Head of caudate nucleus (tissue), 42 donors: ENCODE measurements at places on chromosomes 2 and 18.

DNA sequence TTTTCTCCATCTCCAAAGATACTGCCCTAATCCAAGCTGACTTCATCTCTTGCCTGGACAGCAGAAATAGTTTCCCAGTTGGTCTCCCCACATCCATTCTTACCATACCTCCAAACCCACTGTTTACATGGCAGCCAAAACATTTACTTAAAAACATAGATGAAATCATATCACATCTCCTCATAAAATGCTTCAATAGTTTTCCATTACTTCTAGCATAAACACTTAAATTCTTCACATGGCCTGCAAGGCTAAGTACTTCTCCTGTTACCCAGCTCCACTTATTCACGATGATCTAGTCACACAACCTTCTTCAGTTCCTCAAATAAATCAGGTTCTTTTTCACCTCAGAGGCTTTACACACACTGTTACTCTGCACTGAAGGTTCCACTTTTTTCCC lies 185.8 kb upstream of the ACVR2A start:
- DNase-seq = no peak

DNA sequence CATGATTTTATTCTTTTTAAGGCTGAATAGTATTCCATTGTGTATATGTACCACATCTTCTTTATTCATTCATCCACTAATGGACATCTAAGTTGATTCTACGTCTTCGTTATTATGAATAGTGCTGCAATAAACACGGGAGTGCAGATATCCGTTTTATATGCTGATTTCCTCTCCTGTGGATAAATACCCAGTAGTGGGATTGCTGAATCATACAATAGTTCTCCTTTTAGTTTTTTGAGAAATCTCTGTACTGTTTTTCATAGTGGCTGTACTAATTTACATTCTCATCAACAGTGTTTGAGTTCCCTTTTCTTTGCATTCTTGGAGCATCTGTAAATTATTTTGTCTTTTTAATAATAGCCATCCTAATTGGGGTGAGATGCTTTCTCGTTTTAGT lies 114.5 kb downstream of the RGPD3 start:
- DNase-seq = no peak

- DNase-seq = no peak
Measured at GRCh38 chr2:59720296-59720866, 833.1 kb downstream of the BCL11A start.

DNA sequence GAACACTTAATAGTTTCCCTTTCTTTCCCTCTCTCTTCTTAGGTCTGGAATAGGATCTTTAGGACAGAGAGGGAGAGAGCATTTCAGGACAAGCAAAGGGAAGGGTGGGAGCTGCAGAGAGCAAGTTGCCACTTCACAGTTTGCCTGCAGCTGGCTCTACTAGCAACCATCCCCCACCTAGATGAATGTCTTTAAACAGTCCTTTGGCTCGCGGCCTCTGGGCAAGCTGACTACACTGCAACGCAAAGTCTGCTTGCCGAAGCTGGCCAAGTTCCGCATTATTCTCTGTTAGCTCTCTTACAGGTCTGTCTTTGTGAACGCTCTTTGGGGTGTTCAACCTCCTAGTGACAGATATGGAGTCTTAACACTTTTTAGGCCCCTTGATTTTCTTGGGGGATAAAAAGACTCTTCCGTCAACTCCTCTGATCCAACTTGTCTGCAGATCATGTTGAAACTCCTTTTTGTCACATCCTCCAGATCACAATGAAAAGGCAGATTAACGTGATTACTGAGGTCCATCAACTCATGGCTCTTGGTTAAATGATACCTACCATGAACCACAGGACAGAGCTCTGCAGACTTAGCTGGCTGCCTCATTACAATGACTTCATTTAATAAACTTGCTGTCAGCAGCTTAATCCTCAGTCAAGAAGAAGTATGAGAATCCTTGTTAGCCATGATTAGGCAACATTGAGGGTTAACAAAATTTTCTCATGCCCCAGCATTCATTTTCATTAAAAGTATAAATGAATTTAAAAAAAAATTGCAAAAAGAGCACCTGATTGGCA lies 74.6 kb downstream of the SLC4A3 start:
- DNase-seq = peak; percentile 35

DNA sequence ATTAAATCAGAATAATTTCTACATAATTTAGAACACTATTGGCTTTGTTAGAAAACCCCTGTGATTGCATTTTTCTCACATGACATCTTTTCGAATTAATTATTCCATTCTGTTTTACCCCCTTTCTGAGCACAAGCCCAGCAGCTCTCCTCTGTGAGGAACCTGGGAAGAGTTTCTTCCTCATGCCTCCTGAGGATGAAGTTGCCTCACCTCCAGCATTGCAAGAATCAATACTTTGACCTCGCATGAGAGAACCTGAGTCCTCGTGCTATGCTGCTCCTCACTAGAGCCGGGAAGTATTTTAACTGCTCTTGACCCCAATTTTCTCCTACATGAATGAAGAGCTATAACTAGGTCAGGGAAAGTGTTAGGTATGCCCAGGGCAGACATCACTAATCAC lies 77.1 kb upstream of the RAPH1 start:
- no peak for DNase-seq

- no peak for DNase-seq
Measured at GRCh38 chr2:195181059-195181705, 475.8 kb upstream of the SLC39A10 start.

DNA sequence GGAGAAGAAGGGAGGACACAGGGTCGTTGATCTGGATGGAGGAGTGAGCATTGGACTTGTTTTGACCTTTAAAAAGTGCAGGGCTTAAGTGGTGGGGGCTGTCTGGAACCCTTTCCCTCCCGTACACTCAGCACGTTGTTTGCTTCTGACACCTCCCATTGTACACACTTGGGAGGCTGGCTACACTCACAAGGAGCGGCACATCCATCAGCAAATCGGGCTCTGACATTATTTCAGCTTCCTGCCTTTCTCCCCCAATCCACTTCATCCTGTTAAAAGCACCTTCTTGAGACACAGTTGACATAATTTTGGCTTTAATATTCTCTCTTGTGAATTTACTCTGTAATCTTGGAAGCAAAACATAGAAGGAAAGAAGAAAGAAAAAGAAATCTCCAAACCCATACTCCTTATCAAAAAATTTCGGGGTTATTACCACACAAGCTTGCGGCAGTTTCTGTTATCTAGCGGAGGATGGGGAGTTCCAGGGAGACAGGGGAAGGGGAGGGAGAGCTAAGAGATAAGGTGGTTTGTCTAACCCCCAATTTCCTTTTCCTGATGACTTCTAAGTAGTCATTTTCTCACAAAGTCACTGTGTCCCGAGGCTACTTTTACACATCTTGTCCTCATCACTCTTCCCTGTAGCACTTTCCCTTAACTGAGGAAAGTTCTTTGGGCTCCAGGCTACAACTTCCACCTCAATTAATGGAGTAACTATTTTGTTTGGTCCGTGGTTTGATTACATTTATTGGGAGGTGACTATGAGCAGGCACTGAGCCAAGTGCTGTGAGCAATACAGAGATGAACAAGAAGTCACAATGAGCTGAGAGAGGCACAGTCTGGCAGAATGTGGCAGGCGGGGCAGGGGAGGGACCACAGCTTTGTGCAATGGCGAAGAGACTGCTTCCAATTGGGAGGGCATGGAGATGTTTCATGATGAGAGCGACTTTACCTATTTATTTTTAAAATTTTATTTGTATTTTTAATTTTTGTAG lies 240.1 kb upstream of the MEX3C start:
- no peak for DNase-seq

DNA sequence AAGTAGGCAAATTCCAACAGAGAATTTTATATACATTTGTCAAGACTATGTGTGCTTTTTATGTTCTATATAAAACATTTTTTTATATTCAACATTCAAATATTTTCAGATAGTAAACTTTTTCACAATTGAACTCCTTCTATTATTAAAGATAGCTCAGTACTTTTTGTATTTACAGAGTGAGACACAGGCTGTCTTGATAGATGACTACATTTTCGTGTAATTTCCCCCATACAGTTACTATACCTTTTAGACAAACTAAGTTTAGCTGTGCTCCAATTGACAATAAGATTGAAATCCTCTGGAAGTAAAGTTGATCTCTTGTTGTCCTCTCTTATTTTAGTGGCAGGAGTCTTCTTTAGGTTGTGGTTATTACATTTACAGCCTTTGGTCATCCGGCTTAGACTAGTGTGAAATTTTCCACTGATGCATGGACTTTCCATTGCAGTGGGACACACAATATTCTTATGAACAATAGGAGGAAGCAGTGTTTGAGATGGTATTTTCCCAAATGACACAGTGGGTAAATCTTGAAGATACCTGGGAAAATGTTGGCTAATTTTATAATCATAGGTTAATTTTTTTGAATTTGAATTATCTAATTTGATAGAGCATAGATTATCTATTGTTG lies 21.0 kb downstream of the ZSWIM2 start:
- no peak for DNase-seq

DNA sequence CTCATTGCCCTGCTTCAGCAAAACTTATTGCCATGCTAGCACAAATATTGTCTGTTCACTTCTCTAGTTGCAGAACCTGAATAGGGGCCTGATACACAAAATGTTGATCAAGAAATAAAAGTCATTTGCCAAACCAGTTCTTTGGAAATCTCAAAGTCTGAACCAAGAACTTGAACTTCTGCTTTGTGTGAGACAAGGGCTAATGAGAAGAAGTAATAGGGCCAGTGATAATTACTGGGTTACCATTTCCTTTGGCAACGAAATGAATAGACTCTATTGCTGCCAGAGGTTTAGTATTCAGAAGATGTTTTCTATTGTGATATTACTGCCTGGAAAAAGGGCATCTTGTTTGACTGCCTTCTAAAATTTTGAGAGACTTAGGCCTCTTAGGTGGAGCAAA lies 35.0 kb downstream of the TMEFF2 start:
- no peak for DNase-seq

DNA sequence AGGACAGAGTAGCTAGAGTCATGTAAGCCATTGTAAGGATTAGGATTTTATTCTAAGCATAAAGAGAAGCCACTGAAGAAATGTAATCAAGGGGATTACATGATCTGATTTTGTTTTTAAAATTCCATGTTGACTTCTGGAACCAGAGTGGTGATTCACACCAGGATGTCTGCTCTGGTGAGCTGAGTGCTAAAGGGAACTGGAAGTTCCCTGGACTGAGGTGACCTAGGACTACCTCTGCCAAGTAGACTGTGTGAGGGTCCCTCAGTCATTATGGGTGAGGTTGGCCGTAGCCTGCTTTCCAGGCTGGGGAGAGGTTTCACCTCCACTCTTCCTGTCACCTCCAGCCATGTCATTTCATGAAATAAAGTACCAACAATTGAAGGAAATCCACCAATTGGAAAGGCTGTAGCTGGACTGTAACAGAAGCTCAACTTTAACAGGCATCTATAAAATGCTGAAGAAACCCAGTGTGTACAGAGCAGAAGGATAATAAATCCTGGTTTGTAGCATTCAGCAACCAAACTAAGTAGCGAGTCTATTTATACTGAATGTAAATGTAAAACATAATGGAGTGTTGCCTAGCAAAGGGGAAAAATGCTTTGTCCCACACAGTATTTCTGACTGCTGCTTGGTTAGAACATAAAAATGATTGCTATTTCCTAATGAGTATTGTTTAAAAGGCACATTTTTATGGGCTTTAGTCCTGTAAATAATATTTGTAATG lies 507.4 kb upstream of the PKDCC start:
- no peak for DNase-seq

- no peak for DNase-seq
Measured at GRCh38 chr2:48145845-48146452, 239.7 kb upstream of the FBXO11 start.

GRCh38 chr2:177284531-177284930 lies 20.0 kb upstream of the NFE2L2 start:
- no peak for DNase-seq
